GM19239 (cell line): ENCODE measurements at places on chromosomes 5 and 9.

GRCh38 chr5:158320178-158320674 is 461.3 kb upstream of the CLINT1 start:
- no peak for DNase-seq

- DNase-seq = no peak
Observed at GRCh38 chr5:178415353-178415752, 174.8 kb downstream of the COL23A1 start.

DNA sequence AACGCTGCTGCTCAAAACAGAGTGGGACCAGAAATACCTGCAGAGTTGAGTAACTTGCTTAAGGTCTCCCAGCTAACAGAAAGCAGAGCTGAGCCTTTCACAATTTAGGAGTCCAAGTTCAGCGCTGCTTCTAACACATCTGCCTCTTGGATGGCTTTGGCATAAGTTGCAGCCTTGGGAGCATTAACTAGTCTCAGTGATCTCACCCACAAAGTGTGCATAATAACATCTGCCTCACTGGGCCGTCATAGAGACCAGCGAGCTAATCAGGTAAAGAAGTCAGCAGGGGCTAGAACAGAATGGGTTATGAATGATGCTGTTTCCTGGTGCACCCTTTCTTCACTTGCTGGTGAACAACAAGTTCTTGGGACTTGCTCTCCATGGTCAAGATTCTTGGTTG is 36.5 kb downstream of the WWC1 start:
- DNase-seq = no peak

DNA sequence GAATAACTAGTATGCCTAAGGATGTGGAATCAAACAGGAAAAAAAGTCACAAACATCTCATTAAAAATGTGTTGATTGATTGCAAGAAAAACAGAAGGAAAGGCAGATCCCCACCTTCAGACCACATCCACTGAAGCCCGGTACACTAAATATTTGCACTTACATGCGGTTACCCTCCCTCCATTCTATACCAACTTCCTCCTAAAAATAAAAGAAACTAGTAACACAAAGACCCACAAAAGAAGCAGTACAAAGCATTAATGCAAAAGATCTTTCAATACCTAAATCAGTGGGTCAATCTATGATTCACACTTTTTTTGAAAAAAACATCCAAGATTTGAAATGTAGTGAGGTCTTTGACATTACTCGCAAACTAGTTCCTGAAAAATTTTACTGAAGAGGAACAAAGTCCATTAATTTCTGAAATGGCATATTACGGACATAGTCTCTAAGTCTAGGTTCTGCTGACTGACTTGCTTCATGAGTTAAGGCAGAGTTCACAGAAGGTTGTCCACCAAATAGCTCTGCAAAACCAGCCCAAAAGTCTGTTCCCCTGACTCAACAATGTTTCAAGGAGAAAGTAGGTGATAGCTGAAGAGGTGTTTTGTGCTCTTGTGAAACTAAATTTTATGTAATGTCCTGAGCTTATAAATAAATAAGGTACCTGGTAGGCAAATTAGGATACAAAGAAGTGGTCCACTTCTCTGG is 100.7 kb downstream of the PAM start:
- no peak for DNase-seq

DNA sequence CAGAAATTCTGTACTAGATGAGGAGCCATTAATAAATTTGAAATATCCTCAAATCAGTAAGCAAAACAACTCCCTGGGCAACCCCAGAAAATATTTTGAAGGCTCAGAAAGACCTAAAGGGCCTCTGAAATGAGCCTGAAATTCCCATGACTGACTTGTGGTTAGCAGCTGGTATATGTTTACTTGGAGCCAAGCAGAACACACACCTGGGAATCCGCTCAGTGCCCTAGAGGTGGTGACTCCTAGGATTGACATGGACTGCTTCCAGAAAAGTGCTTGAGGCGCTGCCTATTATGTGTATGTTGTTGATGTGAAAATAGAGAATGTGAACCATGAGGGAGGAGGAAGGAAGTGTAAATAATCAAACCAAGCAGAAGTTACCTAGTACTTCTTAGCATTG is 14.7 kb downstream of the RFK start:
- no peak for DNase-seq

GRCh38 chr5:103428411-103428871 is 134.1 kb downstream of the NUDT12 start:
- DNase-seq = no peak

DNA sequence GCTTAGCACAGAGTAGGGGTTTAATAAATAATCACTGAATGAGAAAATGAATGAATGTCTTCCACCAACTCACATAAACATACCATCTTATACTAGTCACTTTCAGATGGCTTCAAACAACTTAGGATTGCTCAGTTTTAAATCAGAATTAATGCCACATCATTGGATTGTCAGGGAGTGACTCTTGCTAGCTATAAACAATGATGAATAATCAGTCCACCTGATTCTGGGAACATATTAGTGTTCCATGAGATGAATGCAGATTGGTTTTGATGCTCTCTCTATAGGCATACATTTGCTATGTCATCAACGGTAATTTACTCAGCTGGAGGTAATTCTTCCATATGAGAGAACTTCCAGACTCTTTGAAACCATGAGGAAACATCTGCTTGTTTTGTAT is 97.4 kb downstream of the CDH9 start:
- no peak for DNase-seq

GRCh38 chr5:64958757-64959391 is 190.1 kb downstream of the CWC27 start:
- no peak for DNase-seq

GRCh38 chr5:84383296-84383815 is 1.3 kb downstream of the EDIL3 start:
- DNase-seq = no peak

DNA sequence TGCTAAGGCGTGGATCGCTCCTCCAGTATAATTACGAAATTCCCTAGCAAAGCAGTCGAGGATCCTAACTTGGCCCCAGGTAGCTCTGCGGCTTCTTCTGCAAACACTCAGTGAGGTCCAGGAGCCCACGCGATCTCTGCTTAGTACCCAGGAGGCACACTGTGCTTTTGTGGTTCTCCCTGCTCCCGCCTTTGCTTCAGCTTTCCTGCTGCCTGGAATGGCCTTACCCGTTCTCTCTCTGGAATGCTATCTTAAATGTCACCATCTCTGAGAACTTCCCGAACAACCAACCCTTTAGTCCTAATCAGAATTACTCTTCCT is 639 bp downstream of the INVS start:
- no peak for DNase-seq

DNA sequence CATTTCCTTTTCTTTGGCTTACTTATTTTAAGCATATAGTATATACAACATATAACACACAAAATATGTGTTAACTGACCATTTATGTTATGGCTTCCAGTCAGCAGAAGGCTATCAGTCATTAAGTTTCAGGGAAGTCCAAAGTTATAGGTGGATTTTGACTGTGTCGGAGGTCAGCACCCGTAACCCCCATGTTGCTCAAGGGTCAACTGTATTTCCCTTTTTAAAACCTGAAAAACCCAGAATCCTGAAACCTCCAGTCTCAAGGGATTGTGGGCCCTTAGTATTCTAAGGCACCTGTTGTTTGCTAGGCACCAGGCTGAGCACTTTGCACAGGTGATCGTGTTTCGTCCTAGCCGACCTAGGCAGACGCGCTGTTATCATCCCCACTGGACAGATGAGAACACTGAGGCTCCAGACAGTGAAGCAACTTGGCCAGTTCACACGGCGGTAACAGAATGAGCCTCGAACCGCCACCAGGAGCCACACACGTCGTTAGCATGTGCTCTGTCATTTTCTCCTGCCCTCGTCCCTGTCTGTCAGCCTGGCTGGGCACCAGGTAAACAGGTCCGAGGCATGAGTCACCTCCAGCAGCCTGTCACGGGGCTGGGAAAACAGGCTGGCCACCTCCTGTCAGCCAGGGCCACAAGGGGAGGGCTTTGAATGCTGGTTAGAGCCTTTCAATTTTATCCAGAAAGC is 39.9 kb downstream of the DUSP1 start:
- DNase-seq = no peak

- DNase-seq = peak; percentile 74
Observed at GRCh38 chr5:172932313-172933017, 26.8 kb upstream of the RPL26L1 start.

GRCh38 chr9:129735546-129735945 is 17.3 kb downstream of the PTGES start:
- DNase-seq = no peak

DNA sequence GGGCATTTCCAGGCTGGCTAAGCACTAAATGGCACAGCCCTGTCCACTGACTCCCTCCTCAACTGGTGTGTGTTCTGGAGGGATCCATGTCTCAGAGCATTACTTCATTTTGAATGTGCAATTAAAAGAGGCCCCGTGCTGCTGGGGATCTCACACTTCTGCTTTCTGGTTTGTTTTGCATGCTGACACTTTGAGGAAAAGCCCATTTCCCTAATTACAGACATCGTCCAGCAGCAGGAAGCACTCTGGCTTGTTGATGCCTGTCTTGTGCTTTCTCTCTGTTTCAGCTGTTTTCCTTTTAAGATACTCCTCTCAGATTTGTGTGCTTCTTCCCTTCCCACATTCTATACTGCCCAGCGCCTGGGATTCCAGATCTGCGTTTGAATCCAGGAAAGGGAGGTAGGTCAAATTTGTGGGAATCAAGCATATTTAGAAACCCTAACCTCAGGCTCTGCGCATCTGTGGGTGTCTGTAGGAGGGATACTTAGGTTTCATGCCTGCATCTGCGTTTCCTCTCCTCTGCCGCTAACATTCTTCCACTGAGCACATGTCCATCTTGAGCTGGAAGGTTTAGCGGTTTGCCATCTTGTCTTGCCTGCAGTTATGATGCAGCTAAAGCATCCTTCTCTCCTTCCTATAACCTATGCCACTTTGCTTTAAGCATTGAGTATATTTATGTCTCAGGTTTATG is 25.7 kb downstream of the SYK start:
- no peak for DNase-seq

- no peak for DNase-seq
Observed at GRCh38 chr5:142110046-142110531, 1.5 kb downstream of the NDFIP1 start.

DNA sequence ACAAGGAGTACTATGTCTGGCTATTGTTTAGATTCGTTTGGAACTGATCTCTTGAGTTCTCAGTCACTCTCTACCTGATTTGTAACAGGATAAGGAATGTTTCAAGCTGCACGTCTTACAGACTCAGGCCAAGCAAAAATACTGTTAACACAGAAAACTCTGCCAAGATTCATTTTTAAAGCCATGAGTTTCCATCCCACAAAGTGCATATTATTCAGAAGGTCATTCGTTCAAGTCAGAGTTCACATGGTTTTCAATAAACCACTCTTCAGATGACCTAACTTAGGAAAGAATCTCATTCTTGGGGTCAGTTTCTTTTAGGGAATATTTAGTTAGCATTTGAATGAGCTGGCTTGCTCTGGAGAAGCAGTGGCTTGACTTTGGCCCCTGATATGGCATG is 49.3 kb downstream of the F2R start:
- no peak for DNase-seq

GRCh38 chr5:135340568-135340967 is 58.5 kb downstream of the MACROH2A1 start:
- no peak for DNase-seq

- no peak for DNase-seq
Observed at GRCh38 chr5:159909126-159909525, 7.2 kb upstream of the ADRA1B start.

DNA sequence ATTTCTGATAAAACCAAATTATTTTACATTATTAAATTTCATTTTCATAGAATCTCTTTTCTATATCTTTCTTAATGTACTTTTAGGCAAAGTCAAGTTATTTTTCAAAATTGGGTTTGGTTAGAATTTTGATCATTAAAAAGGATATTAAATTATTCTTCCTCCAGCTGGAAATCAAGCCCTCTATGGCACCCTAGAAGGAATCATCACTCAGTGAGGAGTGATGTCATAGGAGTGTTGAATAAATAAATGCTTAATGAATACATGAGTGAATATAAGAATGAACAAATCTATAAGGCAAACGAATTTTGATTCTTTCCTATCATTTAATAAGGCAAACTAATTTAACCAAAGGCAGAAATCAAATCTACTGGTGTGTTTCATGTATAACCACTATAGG is 639.9 kb downstream of the PDE4D start:
- DNase-seq = no peak

GRCh38 chr5:18551716-18552115 is 917.5 kb downstream of the TAF11L14 start:
- DNase-seq = no peak

DNA sequence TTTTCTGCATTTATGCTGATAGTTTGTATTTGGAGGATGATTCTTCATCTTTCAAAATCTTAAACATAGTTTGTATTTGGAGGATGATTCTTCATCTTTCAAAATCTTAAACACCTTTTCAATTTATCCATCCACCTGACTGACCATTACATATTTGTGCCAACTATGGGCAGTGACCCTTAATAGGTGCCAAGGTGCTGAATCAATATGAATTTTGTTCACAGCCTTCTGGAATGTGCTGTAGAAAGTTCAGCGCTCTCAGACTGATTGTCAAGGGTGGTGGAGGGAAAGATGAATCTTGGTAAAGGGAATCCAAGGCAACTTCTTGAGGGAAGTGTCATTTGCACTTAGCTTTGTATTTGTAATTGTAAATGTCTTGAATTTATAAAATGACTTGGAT is 18.1 kb downstream of the ZNF618 start:
- DNase-seq = no peak

GRCh38 chr5:1801222-1801966 is at the start of gene NDUFS6:
Gene NDUFS6, plus strand, starts transcription at chr5:1801407. Its CDS starts 11 bp downstream, at chr5:1801418.
- DNase-seq = peak; percentile 71

- no peak for DNase-seq
Observed at GRCh38 chr5:119318256-119318894, 37.4 kb upstream of the TNFAIP8 start.

DNA sequence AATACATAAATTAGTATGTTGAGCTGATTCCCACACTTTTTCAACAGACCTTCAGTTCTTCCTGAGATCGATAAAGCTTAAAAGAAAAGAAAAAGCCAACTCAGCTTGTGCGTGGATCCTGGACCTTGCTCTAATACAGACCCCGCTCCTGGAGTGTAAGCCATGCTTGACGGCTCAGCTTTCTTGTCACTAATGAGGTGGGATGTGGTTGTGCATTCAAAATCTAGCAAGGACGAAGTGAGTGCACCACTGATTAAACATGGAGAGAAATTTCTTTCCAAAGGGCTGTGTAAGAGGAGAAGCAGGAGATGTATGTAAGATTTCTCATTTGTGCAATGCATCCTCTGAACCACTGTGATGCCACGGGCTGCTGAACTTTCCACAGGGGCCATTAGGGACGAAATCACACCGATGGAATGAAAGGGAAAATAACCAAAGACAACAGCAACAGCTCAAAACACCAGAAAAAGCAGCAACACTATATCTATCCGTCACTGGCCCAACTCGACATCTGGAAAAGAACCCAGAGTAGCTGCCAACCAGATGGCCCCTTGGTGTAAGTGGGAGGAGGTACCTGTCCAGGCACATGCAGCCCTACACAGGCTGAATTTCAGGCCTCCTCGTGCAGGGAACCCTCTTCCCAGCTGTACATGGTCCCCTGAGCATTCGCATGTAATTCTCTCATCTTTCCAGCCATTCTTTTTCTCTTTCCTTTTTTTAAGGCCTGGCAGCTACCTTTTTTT is 178.9 kb downstream of the SREK1 start:
- DNase-seq = no peak

- DNase-seq = peak; percentile 34
Observed at GRCh38 chr5:154714266-154714986, 40.8 kb upstream of the LARP1 start.

GRCh38 chr5:88021141-88021540 is 247.5 kb downstream of the TMEM161B start:
- DNase-seq = no peak

GRCh38 chr9:114047717-114048116 is 30.4 kb downstream of the AMBP start:
- DNase-seq = no peak

GRCh38 chr5:113038136-113038535 is 61.5 kb downstream of the DCP2 start:
- no peak for DNase-seq
